ENCODE measurements at places on chromosomes 2 and 18.

GRCh38 chr18:60196836-60197606 lies 175.6 kb downstream of the MC4R start:
- DNase-seq: no peak

- no peak for DNase-seq
Measured at GRCh38 chr2:162126111-162126519, 25.9 kb downstream of the GCG start.

GRCh38 chr18:23196119-23197007 lies 61.1 kb downstream of the CABLES1 start:
- DNase-seq: no peak

DNA sequence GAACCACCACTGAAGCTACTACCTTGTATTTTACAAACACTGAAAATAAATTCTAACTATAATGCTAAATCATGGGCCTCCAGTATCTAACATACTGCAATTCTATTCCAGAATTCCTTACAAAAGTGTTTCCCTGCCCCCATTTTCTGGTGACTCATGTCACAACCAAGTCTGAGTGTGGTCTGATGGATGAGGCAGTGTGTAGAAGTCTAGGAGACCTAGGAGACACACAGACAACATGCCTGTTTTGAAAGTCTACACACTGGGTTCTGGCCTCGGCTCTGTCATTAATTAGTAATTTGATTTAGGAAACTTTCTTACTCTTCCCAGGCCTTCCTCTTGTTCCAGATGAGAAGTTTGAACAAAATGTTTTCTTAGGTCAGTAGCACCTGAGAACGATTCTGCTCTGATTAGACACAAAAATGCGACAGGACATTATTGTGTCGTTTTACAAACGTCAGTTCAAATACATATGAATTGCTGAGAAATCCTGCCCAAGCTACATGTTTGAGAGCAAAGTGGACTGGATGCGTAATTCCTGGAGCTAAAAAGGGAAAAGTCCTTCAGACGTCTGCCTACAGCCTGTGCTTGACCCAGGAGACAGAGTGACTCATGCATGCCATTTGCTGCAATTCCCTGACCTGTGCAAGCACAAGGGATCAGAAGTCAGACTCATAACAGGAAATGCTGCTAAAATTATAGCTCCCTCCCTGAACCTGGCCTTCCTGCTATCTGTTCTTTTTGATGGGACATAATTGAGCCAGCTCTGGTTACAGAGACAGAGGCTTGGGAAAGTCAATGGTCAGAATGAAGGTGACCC lies 494.4 kb downstream of the SOX11 start:
- no peak for DNase-seq

DNA sequence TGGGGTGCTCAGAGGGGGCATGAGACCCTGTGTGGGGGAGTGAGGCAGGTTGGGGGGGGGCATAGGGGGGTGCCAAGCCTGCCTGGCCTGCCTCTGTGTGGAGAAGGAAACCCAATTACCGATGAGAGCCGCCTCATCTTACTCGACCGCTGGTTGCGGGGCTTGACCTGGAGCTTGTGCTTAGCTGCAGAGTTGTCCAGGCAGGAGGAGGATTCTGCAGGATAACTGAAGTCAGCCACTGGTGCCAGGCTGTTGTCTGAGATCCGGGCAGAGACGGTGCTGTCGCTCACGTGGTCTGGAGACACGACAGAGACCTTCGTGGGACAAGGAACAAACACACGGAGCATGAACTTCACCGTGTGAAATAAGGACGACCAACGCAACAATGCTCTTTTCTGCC lies 95.9 kb upstream of the MGAT4A start:
- DNase-seq: no peak

DNA sequence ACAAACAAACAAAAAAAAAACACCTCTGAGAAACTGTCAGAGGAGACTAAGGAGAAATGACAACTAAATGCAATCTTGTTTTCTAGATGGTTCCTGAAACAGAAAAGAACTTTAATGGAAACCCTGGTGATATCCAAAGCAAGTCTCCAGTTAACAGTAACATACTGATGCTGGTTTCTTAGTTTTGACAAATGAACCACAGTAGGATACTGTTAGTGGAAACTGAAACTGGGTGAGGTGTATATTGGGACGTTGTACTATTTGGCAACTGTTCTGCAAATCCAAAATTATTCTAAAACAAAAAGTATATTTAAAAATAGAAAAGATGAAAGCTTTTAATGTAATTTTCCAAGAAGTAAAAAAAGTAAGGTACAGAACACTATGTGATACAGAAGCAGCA lies 11.4 kb downstream of the SESTD1 start:
- no peak for DNase-seq

- no peak for DNase-seq
Measured at GRCh38 chr2:6421138-6421730, 444.5 kb downstream of the CMPK2 start.

DNA sequence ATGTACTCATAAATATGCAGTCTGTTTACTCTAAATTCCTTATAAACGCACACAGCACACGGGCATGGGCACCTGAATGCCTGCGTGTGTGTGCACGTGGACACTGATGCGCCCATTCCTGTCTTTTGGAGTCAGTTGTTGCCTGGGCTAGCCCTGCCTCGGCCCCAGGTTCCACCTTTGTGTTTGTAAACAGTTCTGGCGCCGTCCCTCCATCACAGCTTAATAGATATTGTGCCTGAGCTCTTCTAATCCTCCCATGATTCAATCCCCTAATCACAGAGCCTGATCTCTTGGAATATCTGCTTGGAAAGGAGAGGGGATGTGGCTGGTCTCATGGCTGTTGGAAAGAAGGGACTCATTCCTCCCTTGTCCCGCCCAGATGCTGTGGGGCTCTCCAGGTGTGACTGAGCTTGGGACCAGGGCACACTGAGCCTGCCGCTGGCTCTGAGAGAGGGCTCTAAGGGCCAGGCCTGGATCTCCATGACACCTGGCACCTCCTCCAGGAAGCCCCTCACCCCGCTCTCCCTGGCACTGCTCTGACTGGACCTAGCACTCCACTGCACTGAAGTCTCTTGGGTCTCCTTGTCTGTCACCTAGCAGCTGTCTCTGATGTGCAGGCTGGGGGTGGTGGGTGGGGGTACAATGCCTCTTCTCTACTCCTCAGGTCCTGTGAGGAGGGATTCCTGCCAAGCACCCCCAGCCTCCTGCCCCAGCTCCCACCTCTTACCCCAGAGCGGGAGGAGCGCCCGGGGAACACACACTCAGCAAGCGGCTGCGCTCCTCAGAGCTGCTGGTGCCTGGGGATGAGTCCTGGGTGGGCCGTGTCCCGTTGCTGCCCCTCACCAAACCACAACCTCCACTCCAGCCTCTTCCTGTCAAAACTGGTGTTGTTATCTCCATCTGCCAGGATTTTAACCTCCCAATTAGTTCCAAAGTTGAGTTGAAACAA lies 181.3 kb downstream of the INHBB start:
- DNase-seq: no peak

GRCh38 chr18:64872710-64873458 lies 724.0 kb upstream of the LINC00305 start:
- no peak for DNase-seq

DNA sequence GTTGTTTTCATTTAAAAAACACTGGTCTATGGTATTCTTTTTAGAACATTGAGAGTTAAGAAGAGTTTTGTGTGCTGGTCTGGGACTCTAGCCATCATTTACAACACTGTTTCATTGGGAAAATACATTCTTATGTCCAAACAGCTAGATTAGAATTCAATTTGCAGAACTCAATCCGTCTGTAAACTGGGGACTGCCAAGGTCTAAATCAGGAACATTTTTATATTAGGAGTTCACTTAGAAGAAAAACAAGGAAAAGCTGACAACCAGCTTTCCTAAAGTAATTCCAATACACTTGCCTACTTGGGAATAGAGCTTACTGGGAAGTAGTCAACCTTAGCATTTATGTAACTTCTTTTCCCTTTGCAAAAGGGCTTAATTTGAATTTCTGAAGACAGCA lies 91.5 kb upstream of the RNF152 start:
- DNase-seq: no peak

- DNase-seq: no peak
Measured at GRCh38 chr2:167945660-167946368, 301.6 kb downstream of the STK39 start.

DNA sequence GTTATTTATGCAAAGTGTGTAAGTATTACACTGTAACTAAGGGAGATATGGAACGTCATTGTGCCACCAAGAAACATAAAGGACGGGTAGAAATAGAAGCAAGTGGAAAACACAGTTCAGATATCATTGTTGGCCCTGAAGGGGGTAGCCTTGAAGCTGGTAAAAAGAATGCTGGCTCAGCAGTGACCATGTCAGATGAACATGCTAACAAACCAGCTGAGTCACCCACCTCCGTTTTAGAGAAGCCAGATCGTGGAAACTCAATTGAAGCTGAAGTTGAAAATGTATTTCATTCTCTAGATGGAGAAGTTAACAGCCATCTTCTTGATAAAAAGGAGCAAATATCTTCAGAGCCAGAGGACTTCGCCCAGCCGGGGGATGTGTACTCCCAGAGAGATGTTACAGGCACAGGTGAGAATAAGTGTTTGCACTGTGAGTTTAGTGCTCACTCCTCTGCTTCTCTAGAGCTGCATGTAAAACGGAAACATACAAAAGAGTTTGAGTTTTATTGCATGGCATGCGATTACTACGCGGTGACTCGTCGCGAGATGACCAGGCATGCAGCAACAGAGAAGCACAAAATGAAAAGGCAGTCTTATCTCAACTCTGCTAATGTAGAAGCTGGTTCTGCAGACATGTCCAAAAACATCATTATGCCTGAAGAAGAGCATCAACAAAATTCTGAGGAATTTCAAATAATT lies 36.1 kb downstream of the ZNF407 start:
- DNase-seq: no peak

GRCh38 chr2:38907743-38908562 lies 18.3 kb downstream of the ARHGEF33 start:
- peak; percentile 73 for DNase-seq

DNA sequence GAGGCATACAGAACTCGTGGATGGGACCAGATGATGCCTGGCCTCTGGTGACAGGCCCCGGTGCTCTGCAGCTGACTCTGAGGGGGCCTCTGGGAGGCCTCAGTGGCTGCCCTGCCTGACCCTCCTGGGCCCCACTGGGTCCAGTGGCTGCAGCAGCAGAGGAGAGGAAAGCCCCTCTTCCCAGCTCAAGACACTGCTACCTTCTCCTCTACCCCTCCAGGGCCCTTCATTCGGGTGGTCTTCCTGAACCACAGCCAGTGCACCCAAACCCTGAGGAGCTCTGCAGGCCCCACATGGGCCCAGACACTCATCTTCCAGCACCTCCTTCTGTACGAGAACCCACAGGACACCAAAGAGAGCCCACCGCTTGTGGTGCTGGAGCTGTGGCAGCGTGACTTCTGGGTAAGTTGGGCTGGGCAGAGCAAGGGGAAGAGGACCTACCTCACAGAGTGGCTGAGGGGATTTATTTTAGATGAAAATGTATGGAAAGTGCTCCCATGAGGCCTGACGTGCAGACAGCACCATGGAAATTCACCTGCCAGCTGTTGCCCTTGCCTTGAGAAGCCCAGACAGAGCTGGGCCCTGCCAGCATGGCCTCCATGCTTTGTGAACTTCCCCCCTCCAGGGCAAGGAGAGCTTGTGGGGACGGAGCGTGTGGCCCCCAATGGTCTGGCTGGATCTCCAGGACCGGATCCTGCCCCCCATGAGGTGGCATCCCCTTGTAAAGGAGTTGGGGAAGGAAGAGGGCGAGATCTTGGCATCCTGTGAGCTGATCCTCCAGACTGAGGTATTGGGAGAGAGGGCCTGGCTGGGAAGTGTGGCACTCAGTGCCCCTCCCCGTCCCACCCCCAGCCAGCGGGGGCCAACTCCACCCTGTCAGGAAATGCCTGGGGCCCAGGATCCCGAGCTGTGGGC lies 46.3 kb downstream of the LMAN2L start:
- no peak for DNase-seq

- DNase-seq: no peak
Measured at GRCh38 chr2:112204411-112204810, 50.4 kb downstream of the ZC3H8 start.

DNA sequence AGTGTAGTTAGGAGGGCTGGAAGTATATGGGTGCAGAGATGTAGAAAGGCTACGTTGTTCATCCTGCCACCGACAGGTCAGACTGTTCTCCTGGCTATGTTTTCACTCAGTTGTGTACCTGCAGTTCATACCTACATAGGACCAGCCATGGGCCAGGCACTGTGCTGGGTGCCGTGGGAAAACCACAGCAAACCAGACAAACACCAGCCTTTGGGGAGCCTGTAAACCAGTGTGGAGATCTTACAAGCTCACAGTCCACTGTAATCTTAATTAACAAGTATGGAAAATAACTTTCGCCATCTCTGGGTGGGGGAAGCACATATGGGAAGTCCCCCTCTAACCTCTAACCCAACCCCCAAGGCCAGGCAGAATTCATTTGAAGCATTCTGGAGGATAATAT lies 12.7 kb downstream of the NCK2 start:
- DNase-seq: no peak

DNA sequence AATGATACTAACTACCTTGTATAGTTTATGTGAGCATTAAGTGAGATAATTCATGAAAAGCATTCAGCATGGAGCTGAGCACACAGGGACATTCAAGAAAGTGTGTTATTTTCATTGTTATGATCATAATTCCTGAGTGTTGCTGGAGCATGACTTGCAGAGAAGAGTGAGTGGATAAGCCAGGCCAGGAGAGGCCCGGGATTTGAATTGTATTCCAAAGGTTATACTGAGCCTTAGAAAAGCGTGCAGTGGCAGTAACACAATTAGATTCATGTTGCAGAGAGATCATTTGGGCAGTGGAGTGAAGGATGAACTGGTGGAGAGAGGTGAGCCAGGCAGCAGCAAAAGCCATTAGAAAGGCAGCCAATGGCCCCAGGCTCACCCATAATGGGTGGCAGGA lies 142.9 kb upstream of the SH3BP4 start:
- DNase-seq: no peak

DNA sequence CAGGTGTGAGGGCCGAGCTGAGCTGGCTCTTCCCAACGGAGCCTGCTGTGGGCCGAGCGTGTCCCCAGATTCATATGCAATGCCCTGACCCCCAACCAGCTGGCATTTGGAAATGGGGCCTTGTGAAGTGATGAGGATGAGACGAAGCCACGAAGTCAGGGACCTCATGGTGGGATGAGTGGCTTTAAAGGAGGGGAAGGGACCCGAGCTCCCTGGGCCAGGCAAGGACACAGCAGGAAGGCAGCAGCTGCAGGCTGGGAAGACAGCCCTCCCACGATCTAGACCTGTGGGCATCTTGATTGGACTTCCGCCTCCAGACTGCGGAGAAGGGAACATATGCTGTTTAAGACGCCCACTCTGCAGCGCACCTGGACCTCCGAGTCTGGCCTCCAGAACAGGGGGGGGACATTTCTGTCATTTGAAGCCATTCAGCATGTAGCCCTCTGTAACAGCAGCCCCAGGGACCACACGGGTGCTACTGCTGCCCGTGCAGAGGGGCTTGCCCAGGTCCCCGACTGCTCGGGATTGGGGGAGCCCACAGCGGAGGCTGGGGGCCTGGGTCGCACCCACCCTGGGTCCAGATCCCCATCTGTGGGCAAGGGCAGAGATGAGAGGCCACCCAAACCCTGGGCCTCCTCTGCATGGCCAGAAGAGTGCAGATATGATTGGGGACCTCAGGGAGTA lies 27.2 kb downstream of the KIF1A start:
- DNase-seq: no peak

GRCh38 chr2:175577368-175577970 lies 396.0 kb upstream of the ATP5MC3 start:
- DNase-seq: no peak

GRCh38 chr2:190922376-190922775 lies 41.8 kb downstream of the GLS start:
- no peak for DNase-seq

- no peak for DNase-seq
Measured at GRCh38 chr2:120927265-120927628, 191.6 kb downstream of the GLI2 start.
